ENCODE measurements at places on chromosomes 2 and 18.

- peak within 1 kb of the TSS; percentile 53 for H3K27ac ChIP-seq
- peak within 1 kb of the TSS; percentile 67 for H3K4me3 ChIP-seq
- peak; percentile 56 for DNase-seq
- H3K4me1 ChIP-seq, result peaks cover 56% of the 10 kb centered on the region
- no peaks in the 10 kb centered on the region for H3K36me3 ChIP-seq
Observed at GRCh38 chr2:71453404-71454220, at the start of gene DYSF. DYSF (plus strand) TSS chr2:71453561.

GRCh38 chr2:60386436-60386835, 167.0 kb downstream of the BCL11A start:
- H3K4me3 ChIP-seq, result no peak overlapping the region
- no peaks in the 10 kb centered on the region for H3K27me3 ChIP-seq
- H3K27ac ChIP-seq, result no peak overlapping the region
- H3K36me3 ChIP-seq, result no peaks in the 10 kb centered on the region

- H3K4me3 ChIP-seq, result no peak overlapping the region
- no peak overlapping the region for H3K27ac ChIP-seq
- H3K27me3 ChIP-seq, result no peaks in the 10 kb centered on the region
Observed at GRCh38 chr2:182694189-182694588, 21.9 kb upstream of the DNAJC10 start.

GRCh38 chr2:207064128-207064690, 101.5 kb downstream of the KLF7 start:
- no peak for DNase-seq
- H3K36me3 ChIP-seq, result no peaks in the 10 kb centered on the region
- H3K27me3 ChIP-seq, result no peaks in the 10 kb centered on the region
- no peak overlapping the region for H3K4me3 ChIP-seq

- H3K4me1 ChIP-seq, result peaks cover 13% of the 10 kb centered on the region
- H3K27ac ChIP-seq, result peak overlapping the region; percentile 92
- H3K4me3 ChIP-seq, result no peak overlapping the region
- no peaks in the 10 kb centered on the region for H3K27me3 ChIP-seq
Observed at GRCh38 chr2:102064679-102065674, 73.2 kb downstream of the IL1R2 start.

DNA sequence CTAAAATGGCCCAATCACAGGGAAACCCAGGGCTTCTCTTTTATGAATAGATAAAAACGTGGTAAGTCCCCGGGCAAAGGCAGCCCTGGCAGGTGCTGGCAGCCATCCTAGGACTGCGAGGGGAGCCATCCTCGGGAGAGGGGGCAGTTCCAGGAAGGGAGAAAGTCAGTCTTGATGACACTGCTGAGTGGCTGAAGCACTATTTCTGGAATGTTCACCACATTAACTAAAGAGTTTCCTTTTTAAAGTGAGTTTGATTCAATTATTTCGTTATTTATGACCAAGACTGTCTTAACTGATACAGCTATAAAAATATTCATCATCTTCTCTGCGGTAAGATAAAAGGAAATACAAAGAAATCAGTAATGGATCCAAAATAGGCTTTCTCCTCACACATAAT, 20.4 kb downstream of the TTR start:
- no peak for DNase-seq
- no peak overlapping the region for H3K27ac ChIP-seq
- no peak overlapping the region for H3K4me3 ChIP-seq
- H3K36me3 ChIP-seq, result no peaks in the 10 kb centered on the region
- H3K27me3 ChIP-seq, result no peaks in the 10 kb centered on the region

- H3K27ac ChIP-seq, result no peak overlapping the region
- H3K4me3 ChIP-seq, result no peak overlapping the region
- no peak for DNase-seq
Observed at GRCh38 chr2:2057125-2057721, 273.9 kb downstream of the MYT1L start.

DNA sequence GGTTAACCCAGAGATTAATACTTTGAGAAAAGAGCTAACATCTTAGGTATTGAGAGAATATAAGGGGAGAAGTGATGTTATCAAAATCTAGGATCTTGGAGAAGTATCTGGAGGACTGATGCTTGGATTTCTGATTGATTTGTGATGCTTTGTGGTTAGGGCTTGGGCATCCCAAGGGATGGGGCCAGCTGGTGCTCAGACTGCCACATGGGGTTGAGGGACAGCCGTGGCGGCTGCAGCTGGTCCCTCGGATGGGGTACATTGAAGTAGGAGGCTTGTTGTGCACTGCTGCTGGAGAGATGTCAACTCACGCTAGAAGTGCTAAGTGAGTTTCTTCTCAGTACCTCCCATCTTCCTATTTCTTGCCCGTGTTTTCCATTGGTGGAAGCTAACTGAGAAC, 22.4 kb downstream of the HRH4 start:
- no peaks in the 10 kb centered on the region for H3K36me3 ChIP-seq
- H3K4me1 ChIP-seq, result peaks cover 4% of the 10 kb centered on the region
- H3K27me3 ChIP-seq, result no peaks in the 10 kb centered on the region
- H3K4me3 ChIP-seq, result no peak overlapping the region
